ENCODE measurements at places on chromosomes 16 and 17. TPM values are rescaled to one million over a fixed set of nuclear protein-coding genes. Genes with fewer than 3 reads are reported as not detected.

Gene ESRP2
- 0.13 TPM for total RNA-seq

Gene CA5A
- total RNA-seq, result not detected

Gene KRT222
- total RNA-seq, result 0.37 TPM

Gene RGS11
- 3.4 TPM for total RNA-seq

Gene ITGAE
- total RNA-seq, result 98.5 TPM

Gene BOLA2
- total RNA-seq, result 17.3 TPM

Gene CMTR2
- 11.7 TPM for total RNA-seq

Gene NACA2
- not detected for total RNA-seq

Gene TERB1
- total RNA-seq, result not detected

Gene IRX5
- 1.9 TPM for total RNA-seq

Gene CES5A
- total RNA-seq, result not detected

Gene MMP15
- total RNA-seq, result 42.3 TPM

Gene LRRC37A3
- total RNA-seq, result 2.3 TPM

Gene TP53TG3
- total RNA-seq, result 0.66 TPM

Gene GNG13
- total RNA-seq, result not detected

Gene TRPV2
- total RNA-seq, result 0.39 TPM

Gene TP53TG3B
- total RNA-seq, result 0.24 TPM

Gene CD300E
- not detected for total RNA-seq

Gene SHCBP1
- total RNA-seq, result 32.3 TPM

Gene EFNB3
- 1.2 TPM for total RNA-seq

Gene C17orf107
- total RNA-seq, result 0.28 TPM

Gene WNT9B
- not detected for total RNA-seq

Measured in A549 treated with Mapracorat at 1 μM for 4 hours (cell line).